ENCODE measurements at places on chromosomes 5 and 9.

DNA sequence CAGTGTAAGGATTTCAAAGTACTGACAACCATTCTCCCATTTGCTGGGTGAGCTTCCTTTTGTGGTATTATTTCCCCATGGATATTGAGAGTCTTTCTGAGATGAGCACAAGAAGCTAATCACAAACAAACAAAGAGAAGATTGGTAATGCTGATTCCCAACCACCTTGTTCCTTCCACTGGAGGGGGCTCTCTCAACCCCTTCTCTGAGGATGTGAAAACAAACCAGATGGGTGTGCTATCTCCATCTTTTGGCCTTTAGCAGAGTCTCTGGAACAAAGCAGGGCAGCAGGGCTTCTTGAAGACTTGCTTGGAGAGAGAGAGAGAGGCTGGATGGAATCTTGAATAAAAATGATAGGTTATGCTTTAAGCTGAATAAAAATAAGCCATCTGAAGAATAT is 576.7 kb upstream of the ZNF462 start:
- no peak for DNase-seq

DNA sequence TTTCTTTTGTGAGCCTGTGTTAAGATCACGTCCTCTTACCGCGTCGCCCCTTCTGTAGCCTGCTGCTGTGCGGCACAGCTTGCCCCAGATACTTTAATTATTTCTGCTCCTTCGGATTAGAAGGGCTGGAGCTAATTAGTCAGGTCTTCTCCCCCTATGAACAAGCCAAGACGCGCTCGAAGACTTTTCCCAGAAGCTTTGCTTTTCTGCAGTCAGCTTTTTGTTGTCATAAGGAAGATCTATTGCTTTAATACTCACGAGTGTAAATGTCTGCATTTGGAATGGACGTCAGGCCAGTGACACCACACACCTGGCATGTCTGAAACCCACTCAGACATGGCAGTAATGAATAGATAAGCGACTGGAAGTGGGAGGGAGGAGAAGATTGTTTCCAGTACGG is 37.0 kb downstream of the PRUNE2 start:
- no peak for DNase-seq

DNA sequence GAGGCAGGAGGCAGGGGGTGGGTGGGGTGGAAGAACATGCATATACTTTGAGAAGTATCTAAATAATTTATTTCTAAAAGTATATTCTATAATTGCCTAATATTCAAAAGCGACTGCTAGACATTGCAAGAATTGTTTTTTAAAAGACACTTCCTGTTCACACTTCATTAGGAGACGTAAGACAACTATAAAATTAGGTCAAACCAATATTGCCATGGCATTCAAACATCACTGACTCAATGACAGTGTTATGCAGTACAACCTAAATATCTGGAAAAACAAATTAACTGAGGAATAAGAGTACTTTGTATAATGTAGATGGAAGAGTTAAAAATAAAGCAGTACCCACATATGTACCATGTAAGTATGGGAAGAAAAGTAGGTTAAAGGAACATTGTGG is 4.5 kb downstream of the CCNH start:
- DNase-seq = no peak

GRCh38 chr5:92912283-92912682 is 668.7 kb downstream of the NR2F1-AS1 start:
- no peak for DNase-seq

Data from stimulated activated CD8-positive, alpha-beta memory T cell treated with anti-CD3 and anti-CD28 coated beads, Interleukin-7, amount 100 ng/mL, for 24 hours (primary cell).